Fibroblast of the aortic adventitia (primary cell): ENCODE measurements at places on chromosomes 7 and 10. TPM values are rescaled to one million over a fixed set of nuclear protein-coding genes. Genes with fewer than 3 reads are reported as not detected.

The ZFAND2A gene
- total RNA-seq = 14.6 and 16.6 TPM in 2 replicates

The RNF148 gene
- total RNA-seq = 0.63 and 1.9 TPM in 2 replicates

The DNAAF5 gene
- total RNA-seq = 10.5 and 22.0 TPM in 2 replicates

The PAPSS2 gene
- total RNA-seq = 26.2 and 96.9 TPM in 2 replicates

The NUTM2A gene
- 0.33 TPM in 1 of 2 replicates, not detected in the other for total RNA-seq

The RNF32 gene
- 0.54 and 1.9 TPM in 2 replicates for total RNA-seq

The WNT2 gene
- total RNA-seq = 1.8 and 9.9 TPM in 2 replicates

The CHN2 gene
- 0.81 and 3.6 TPM in 2 replicates for total RNA-seq

The OR2A7 gene
- 0.81 and 0.98 TPM in 2 replicates for total RNA-seq

The C10orf62 gene
- total RNA-seq = not detected in 2 replicates

The CLEC2L gene
- total RNA-seq = not detected in 2 replicates

The DYNC1I1 gene
- total RNA-seq = 0.54 and 9.9 TPM in 2 replicates
